Fibroblast of skin of right biceps (primary cell): ENCODE measurements at places on chromosomes 5 and 9.

DNA sequence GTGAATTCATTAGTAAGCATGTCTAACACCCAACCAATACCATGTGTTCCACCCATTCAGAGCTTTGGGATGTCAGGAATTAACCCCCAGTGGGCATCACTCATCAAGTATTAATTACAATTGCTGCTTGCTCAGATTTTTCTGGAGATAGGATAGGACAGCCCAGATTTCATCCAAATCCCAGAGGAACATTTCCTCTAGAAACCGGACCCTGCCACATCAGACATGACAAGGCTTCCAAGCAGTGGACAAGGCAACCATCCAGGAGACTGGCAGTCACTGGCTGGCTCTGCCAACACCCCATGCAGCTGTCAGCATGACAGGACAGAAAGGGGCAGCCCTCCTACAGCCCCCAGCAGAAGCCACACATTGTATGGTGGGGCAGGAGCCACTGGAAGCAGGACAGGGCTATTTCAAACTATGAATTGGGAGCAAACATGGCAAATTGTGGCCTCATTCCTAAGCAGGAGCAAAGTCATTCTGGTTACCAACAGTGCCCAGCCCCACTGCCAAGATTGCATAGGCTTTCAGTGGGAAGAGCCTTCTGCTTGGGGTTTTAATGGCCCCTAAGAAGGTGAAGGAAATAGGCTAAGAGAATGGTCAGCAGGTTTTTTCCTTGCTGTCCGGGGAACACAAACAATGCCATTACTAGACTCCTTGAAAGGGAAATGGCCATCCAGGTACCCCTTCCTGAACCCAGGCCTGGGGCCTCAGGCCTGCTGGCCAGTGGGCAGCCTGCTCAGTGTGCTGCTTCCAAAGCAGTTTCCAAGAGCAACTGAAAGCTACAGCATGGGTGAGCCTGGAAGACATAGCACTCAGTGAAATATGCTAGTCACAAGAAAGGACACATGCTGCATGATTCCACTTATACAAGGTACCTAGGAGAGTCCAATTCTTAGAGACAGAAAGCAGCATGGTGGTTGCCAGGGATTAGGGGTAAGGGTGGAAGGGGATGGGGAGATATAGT, 294.7 kb upstream of the SLC30A5 start:
- peak; percentile 82 for DNase-seq

DNA sequence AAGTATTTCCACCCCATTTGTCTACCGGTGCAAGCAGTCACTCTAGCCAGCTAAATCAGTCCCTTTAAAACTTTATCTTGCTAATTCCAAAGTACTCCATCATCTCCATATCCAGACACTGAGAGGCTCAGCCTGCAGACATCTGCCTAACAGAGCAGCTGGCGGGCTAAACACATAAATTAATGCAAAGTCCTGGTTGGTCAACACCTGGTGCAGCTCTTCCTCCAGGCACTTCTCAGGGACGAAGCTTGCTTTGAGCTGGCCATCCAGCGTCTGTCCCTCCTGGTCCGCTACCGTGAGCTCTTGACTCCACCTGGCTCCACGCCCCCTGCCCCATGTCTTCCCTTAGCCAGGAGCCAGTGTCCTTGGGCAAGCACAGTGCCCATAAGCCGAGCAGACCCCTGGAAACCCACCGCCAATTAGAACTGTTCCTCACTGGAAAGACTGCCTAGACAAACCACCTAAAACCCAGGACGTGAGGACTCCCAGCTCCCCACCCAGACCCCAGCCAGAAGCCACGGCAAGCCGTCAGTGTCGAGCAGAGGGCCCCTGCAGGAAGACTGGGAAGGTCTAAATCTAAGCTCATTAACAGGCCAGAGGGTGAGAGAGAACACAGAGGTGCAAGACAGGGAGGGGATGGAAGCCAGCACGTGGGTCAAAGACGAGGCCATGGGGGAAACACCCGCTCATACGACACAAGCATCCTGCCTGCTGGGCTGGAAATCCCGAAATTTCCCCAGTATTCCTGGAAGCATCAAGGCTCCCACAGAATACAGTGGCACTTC, 120.0 kb downstream of the COL23A1 start:
- DNase-seq = no peak

DNA sequence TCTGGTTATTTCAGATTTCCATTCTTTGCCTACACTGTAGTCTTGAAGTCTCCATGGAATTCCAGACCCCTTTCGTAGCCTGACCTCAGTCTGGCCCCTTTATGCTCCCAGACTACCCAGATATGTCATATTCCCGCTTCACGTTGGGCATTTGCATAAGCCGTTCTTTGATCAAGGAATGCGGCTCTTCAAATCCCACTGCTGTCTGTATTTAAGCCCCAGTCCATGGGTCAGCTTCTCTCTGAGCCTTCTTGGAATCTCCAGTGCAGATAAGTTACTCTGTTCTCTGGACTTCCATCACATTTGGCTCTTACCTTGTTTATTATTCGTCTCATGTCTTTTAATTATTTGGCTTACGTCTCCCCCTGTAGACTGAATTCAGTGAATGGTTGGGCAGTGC, 97.4 kb downstream of the PARP8 start:
- no peak for DNase-seq

DNA sequence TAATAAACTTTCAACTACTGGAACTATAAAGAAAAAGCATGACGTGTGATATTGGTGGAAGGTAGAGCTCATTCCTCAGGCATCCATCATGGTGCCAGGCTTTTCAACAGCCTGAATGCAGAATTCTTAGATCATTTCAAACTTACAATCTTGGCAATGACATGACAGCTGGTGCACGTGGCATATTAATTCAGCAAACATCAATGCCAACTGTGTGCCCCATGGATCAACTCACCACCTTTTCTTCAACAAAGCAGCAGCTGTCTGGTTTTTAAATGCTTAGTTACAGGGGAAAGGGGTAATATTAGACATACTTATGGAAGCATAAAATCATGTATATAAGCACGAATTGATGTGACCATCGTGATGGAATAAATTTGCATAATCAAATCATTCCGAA, 56.0 kb upstream of the OR13F1 start:
- no peak for DNase-seq

DNA sequence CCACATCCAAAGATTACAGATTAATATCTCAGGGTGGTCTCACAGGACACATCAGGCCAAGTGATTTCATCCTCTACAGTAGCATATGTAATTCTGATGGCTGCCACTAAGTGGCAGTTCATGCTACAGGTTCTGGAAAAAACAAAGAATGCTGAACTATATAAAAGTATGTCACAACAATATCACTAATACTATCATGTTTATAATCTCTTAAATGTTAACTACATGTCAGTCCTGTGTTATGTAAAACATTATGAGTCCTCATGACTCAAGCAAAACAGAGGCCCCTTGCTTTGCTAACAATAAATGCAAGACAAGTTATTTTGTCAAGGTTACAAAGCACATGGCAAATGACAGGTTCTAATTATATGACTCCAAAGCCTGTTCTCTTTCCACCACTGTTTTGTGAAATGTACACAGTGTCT, 233.2 kb downstream of the FBXL17 start:
- DNase-seq = peak; percentile 21

DNA sequence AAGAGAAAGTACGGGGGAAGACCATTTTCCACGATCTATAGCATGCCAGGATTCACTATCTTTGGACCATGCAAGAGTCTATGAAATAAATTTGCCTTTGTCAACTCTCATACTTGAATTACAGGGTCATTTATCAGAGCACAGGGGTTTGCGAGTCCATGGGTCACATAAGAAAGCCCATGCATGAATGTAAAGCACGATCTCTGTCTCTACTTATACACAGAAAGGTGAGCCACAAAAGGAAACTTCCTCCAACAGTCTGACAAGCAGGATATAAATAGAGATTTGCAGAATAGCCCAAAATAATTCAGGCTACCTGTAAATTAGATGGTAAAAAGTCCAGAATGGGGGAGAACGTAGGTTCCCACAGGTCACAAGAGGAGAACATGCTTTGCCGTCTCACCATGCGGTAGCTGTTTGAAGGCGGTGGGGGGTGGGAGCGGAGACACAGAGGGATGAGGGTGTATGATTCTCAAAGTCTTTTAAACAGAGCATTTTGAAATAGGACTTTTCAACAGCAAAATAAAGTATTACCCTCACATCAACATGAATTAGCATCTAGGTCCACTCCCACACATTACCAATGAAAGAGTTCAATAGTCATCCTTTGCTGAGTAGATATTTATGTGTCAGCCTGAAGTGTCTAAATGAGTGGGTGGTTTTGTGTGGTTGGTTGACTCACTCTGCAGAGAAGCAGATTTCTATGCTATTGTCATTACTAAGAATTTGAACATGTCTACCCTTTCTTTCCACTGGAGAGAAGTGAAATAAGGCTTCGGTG, 279.7 kb downstream of the EBF1 start:
- peak; percentile 89 for DNase-seq

DNA sequence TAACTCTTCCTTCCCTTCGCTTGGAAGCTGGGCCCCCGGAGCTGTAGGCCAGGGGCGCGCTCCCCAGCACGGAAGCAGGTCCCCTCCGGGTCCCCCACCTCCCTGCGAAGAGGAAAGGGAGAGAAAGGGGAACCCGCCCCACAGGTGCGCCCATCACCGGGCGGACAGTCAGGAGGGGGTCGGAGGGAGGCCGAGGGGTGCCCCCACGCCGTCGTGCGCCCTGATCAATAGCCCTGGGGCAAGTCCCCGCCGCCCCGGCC, 793 bp downstream of the AGPAT2 start:
- no peak for DNase-seq

- no peak for DNase-seq
These were observed 1997.6 kb upstream of the WWC1 start for GRCh38 chr5:166293892-166294291.

GRCh38 chr5:141804475-141804874, 73.7 kb downstream of the PCDH1 start:
- DNase-seq = no peak

- no peak for DNase-seq
These were observed 43.0 kb downstream of the IL31RA start for GRCh38 chr5:55894135-55894534.

DNA sequence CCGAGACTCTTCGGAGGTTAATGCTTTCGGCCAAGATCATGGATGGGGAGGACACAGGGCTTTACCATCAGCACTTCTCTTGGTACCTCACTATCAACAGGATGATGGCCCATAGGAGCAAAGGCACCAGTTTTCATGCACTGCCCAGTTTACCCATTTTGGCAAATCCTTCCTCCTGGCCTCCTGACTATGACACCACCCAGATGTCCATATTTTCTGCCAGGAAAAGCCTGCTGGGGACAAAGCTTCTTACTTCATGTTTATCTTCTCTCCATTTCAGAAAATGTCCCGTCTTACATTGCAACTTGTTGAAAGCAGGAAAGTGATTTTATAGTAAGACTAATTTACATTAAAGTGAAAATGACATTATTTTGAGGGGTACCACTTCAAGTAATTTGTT, 61.4 kb upstream of the GAS1 start:
- DNase-seq = no peak

GRCh38 chr9:70165006-70165602, 93.7 kb upstream of the SMC5 start:
- peak; percentile 6 for DNase-seq

DNA sequence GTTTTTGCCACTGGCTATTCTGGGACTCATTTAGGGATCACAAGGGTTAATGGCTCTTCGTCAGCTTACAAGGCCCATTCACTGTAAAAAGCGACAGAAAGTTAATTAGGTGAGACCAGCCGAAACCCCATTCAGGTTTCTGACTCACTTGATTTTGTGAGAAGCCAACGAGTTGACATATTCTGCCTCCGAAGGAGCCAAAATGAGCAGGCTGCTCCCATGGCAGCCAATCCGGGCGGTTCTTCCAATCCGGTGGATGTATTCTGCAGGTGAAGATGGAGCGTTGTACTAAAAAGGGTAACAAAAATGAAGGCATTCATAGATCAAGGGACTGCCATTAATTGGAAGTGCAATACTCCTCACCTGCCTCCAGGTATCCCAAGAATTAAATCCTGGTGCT, 39.7 kb downstream of the DDX31 start:
- DNase-seq = no peak

- DNase-seq = peak; percentile 91
These were observed 63.0 kb upstream of the BASP1 start for GRCh38 chr5:17154211-17154996.

DNA sequence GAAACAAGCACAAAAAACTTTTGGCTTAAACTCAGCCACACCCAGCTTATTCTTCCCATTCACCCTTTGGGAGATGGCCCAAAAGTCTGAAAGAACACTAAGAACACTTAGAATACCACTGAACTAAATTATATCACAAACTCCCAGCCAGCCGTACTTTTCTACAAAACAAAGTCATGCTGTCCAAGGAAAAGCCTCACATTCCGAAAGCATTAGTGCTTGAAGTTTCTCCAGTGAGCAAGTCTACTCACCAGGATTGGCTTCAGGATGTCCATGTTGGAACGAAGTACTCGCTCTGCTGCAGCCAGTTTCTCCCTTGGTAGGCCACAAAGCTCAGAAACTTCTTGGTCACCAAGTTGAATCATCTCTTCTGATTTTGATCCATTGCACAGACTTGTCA, 69.7 kb downstream of the ABCA1 start:
- peak; percentile 83 for DNase-seq

- DNase-seq = no peak
These were observed 146.8 kb upstream of the TBC1D2 start for GRCh38 chr9:98402019-98402840.

DNA sequence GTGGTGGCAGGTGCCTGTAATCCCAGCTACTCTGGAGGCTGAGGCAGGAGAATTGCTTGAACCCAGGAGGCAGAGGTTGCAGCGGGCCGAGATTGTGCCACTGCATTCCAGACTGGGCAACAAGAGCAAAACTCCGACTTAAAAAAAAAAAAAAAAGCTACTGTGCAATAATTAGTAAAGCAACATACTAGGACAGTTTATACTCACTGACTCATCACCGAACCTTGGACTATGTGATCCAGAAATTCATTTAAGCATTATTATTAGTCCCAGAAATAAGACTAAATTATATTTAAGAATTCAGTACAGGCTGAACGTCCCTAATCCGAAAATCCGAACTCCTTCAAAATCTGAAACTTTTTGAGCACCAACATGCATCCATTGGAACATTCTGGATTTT, 37.8 kb downstream of the GOLPH3 start:
- DNase-seq = no peak
